ENCODE measurements at places on chromosomes 3 and 15.

DNA sequence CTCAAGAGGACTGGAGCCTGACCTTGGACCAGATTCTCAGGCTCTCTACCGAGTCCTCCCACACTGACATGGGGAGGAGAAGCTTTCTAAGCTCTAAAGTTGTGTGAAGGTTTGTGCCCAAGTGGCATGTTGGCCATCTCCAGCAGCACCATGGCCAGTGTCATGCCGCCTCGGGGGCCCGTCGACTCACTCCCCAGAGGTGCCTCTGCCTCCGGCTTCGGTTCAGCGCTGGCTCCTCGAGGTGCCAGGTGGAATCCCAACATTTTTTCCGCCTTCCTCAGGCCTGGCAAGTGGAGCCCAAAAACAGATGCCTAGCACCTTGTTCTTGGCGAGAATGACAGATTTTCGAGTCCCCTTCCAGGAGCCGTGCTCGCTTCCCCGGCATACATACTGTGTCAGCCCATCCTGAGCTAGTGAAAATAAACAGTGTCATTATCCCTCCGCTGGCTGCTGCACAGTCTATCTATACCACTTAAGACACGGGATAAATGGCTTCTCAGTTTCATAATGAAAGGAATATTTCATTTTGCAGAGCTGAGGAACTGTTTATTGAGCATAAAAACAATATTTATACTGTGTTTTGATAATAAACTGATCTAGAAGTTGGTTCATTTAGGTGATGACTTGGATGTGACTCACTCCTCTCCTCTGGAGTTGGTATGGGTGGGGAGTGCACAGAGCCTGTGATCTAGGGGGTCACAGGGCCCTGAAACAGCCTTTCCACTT, 328.5 kb upstream of the TLE3 start:
- no peak for DNase-seq

DNA sequence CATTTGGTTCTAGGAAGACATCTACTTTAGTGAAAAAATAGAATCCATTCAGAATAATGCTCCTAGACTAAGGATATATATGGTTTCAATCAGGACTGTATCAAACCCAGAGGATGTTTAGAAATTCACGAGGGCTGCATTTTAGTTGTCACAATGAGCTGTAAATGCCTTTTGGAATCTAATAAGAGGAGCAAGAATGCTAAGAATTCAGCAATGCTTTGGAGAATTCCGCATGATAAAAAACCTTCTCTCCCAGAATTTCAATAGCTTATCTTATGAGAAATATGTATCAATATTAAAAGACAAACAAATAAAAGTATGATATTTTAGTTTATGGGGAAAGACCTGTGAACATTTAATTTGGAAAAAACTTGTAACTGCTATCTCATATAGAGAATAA, 885.1 kb downstream of the ZPLD1 start:
- DNase-seq, result no peak

- no peak for DNase-seq
Measured at GRCh38 chr3:32817257-32817557, 590 bp upstream of the TRIM71 start.

GRCh38 chr3:128987302-128988100, 6.4 kb downstream of the CFAP92 start:
- DNase-seq, result no peak

DNA sequence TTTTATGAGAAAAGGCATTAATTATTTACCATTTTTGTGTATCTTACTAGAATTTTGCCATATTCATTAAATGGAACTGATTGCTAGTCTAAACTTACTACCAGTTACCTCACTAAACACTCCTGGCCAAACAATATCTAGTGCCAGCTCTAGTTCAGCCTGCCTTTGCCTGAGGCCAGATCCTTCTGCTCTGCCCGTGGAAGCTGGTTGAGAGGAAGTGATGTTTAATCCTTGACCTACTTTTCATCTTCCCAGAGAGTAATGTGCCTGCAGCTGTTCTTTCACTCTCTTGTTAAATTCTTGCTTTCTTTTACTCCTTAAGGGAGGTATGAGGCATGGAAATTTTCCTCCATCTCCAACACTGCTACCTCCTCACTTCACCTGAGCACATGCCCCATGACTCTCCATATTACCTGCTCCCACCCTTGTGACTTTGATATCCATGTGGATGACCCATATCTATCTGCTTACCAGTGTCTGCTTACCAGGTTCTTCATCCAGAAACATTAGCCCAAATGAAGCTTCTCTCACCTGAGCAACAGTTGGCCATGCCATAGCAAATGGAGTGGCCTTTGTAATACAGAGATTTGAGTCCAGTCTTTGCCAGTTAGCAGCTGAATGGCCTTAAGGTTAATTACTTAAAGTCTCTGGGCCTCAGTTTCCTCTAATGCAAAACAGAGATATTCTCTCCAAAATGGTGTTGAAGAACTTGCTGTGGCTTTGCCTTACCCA, 53.4 kb downstream of the UBE2E1 start:
- no peak for DNase-seq

GRCh38 chr3:154316974-154317767, 7.1 kb downstream of the DHX36 start:
- no peak for DNase-seq

DNA sequence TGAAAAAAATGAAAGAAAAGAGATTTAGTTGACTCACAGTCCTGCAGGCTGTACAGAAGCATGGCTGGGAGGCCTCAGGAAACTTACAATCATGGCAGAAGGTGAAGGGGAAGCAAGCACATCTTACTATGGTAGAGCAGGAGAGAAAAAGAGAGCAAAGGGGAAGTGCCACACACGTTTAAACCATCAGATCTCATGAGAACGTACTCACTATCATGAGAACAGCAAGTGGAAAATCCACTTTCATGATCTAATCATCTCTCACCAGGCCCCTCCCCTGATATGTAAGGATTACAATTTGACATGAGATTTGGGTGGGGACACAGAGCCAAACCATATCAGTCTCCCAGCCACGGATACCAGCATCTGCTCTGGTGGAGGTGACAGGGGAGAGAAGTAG, 50.8 kb upstream of the CPOX start:
- DNase-seq, result no peak

- no peak for DNase-seq
Measured at GRCh38 chr15:90412356-90413194, 24.5 kb downstream of the IQGAP1 start.

- no peak for DNase-seq
Measured at GRCh38 chr3:140470962-140471361, 206.9 kb upstream of the TRIM42 start.

- no peak for DNase-seq
Measured at GRCh38 chr3:48830715-48831114, 17.0 kb downstream of the PRKAR2A start.

- no peak for DNase-seq
Measured at GRCh38 chr3:24165603-24165982, 220.5 kb downstream of the NR1D2 start.

GRCh38 chr15:37125143-37125542, 24.8 kb upstream of the MEIS2 start:
- no peak for DNase-seq

- no peak for DNase-seq
Measured at GRCh38 chr15:25368850-25369249, 70.0 kb downstream of the UBE3A start.

DNA sequence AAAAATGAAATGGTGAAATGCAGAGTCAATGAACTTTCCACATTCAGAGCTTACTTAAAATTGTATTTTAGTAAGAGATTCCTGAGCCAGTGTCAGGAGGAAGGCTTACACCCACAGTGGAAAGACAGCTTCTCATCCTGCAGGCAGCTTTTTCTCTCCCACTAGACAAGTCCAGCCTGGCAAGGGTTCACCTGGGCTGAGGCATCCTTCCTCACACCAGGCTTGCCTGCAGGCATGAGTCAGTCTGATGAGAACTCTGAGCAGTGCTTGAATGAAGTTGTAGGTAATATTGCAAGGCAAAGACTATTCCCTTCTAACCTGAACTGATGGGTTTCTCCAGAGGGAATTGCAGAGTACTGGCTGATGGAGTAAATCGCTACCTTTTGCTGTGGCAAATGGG, 3.1 kb downstream of the CCR4 start:
- DNase-seq, result no peak

DNA sequence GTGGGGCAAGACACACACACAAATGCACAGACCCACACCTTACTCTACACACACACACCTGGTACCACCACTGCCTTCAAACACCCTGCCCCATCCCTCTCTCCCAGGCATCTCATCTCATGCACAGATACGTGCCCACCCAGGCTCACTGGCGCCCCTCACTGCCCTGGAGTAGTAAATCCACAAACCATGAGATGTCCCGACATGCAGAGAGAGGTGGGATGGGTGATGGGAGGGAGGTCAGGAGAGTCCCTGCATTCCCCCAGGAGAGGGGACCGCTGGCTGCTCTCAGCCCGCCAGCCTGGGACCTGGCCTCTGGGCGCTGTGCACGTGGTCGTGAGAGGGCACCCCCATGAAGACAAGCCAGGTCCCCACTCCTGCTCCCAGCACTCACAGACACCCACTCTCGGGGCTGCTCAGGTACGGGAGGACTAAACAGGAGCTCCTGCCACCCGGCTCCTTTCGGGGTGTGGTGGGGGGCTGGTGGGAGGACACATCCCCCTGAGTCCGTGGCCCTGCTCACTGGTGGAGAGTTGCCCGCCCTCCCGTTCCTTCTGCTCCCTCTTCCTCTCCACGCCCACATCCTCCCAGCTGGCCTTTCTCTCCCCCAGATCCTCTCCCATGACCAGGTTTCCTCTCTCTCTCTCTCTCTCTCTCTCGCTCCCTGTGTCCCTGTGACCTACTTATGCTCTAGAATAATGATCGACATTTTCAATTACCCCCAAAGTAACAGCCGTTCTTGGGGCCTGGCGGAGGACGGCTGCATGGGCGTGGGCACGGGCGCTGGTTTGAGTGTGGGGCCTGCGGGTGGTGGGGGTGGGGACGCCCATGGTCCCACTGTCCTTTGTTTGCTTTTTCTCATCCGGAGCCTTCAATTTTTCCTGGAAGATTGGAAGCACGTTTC, 18.9 kb upstream of the CSPG4 start:
- no peak for DNase-seq

- no peak for DNase-seq
Measured at GRCh38 chr3:154168998-154169795, 48.0 kb downstream of the ARHGEF26 start.

- no peak for DNase-seq
Measured at GRCh38 chr15:27535445-27536129, 563.5 kb downstream of the OCA2 start.

DNA sequence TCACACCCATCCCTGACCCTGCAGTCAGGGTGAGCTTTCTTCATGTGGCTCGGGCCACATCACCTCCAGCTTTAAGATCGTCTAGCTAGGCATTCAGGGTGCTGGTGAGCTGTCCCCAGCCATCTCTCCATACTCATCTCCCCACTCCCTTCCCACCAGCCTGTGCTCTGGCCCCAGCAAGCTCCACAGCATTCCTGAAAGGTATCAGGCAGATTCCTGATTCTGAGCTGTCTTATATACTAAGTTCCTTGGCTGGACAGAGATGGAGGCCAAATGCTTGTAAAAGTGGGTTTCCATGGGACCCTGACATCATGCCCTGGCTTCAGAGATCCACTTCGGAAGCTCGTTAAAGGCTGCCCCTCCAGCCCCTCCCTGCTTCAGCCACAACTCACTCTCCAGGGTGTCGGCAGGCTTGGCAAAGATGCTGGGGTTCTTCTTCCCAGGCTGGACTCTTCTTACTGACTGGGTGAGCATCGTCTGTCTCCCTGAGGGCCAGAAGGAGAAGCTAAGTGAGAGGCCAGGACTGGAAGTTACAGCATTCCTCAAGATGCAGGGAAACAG, 3.9 kb downstream of the CILP start:
- DNase-seq, result no peak

DNA sequence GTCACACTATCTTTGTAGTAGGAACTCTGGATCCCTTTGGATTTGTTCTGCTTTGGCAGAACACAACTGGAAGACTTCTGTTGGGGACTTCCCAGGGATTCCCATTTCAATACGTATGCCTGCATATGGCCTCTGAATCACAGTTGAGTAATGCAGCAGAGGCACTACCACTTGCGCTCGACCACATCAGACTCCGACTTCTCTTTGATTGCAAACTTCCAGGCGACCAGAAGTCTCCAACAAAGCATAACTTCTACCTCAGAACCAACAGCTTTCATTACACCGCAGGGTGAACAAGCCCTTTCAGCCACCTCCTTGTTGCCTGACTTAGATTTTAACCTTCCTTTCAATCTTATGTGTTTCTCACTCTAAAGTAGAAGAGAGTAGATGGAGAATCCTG, 924.4 kb downstream of the IGSF11 start:
- DNase-seq, result no peak

DNA sequence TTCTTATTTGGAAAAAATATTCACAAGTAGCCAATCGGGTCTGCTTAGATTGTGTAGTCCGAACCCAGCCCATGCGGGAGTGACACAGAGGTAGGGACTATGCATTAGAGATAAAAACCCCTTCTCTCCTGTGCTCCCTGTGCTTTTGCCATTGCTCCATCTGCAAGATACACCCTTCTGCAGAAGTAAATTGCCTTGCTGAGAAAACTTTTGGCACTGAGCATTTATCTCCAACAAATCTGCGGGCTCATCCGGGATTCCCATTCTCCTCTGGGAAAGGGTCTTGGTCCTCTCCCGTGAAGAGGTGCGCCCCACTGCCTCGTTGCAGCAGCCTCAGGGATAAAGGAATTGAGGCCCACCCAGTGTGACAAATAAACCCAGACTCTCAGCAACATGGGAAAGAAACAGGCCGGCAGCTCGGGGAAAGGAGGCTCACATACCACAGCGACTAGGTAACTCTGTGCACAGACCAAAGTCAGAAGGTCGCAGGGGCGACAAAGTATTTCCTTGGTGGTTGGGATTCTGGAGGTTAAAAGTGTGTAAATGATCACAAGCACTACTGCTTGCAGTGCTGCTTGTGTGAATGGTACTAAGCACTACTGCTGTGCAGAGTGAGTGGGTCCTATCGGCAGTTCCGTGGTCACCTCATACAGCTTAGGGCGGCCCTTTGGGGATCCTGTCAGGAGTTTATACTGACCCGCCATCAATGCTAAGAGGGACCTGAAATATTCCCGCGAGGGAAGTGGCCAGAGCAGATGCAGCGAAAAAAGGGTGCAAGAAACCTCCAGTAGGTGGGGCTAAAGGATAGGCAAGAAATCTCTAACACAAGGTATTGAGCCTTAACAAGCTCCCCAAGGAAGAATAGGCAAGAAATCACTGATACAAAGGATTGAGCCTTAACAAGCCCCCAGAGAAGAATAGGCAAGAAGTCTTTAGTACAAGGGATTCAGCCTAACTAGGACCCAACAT, 54.3 kb downstream of the GSK3B start:
- no peak for DNase-seq

- no peak for DNase-seq
Measured at GRCh38 chr15:49460411-49460941, 37.4 kb downstream of the FGF7 start.

GRCh38 chr3:71433631-71434030, 149.9 kb downstream of the FOXP1 start:
- no peak for DNase-seq

- DNase-seq, result no peak
Measured at GRCh38 chr3:165195640-165196576, at the start of gene SLITRK3. Gene SLITRK3, minus strand, starts transcription at chr3:165196384. Its CDS starts 5,554 bp downstream, at chr3:165190830.
